GM06990 (cell line): ENCODE measurements at places on chromosomes 4 and X.
A peak's percentile ranks its signal among the peaks of the same experiment; 100 is the strongest.

GRCh38 chr4:113840861-113841260, 79.3 kb upstream of the CAMK2D start:
- no peak for DNase-seq

GRCh38 chr4:177285953-177286352, 23.7 kb upstream of the NEIL3 start:
- no peak for DNase-seq

- DNase-seq: peak; percentile 79
Observed at GRCh38 chr4:39032218-39033085, at the start of gene TMEM156. TSS of gene TMEM156 (minus strand) at chr4:39032409. CDS start at chr4:39032313, 96 bp downstream.

DNA sequence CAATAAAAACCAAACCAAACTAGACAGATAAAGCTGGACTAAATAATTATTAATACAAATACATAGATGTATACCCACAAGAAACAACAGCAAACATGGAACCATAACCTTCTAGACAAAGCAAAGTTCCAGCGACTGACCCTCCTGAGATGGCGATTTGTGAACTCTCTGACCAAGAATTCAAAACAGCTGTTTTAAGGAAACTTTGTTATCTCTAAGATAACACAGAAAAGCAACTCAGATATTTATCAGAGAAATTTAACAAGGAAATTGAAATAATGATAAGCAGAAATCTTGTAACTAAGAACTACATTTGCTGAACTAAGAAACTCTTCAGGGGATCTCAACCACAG, 23.4 kb upstream of the MTHFD2L start:
- no peak for DNase-seq

DNA sequence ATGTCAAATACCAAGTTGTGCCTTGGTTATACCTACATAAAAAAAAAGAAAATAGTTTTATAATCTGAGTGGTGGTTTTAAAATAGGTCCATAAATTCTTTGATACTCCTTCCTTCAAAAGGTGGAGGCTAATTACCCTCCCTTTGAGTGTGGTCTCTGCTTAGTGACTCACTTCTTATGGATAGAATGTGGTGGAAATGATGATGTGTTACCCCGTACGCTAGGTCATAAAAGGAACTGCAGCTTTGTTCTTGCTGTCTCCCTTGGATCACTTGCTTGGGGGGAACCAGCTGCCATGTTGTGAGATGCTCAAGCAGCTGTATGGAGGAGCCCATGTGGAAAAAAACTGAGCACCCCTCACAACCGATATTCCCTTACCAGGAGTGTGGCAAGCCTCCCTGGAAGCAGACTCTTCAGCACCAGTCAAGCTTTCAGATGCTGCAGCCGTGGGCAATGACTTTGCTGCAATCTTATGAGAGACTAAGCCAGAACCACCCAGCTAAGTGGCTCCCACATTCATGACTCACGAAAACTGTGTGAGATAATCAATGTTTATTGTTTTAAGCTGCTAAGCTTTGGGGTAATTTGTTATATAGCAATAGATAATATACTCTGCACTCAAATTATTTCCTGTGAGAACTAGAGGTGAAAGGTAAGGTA, 195.0 kb upstream of the GATB start:
- DNase-seq: no peak

GRCh38 chrX:126820700-126821420, 1.3 kb downstream of the PRR32 start:
- DNase-seq: no peak

- DNase-seq: no peak
Observed at GRCh38 chr4:139631791-139632190, 33.8 kb upstream of the MGST2 start.

GRCh38 chrX:51151734-51152133, 180.9 kb upstream of the NUDT10 start:
- no peak for DNase-seq
